ENCODE measurements at places on chromosomes 5 and 9.

GRCh38 chr9:114454652-114455051 lies 50.6 kb downstream of the WHRN start:
- no peak for DNase-seq

DNA sequence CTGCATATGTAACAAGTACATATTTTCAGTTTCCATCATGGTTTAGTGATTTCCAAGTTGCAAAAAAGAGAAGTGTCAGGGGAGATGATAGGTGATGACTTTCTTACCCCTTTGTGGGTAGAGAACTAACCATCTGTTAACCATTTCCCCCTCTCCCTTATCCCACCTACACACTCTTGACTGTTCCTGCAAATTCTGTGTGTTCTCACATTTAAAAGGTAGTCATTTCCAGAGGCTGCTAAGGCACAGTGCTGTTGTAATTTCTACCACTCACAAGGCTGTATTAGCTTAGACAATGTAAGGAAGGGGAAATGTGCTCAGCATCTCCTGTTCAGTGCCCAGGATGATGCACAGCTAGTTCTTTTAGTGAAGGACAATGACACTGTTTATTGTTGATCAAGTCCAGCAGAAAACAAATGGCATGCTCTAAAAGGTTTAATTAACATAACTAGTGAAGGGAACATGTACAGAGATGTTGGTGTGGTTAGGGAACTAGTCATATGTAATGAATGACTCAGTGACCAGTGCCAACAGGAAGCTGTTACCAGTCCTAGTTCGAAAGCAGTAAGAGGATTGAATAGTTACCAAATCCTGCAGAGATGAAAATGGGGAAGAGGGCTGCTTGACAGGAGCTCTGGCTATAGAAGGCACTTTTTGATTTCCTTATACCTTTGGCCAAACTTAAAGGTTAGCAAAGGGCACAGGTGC lies 165.1 kb downstream of the PLK2 start:
- no peak for DNase-seq

DNA sequence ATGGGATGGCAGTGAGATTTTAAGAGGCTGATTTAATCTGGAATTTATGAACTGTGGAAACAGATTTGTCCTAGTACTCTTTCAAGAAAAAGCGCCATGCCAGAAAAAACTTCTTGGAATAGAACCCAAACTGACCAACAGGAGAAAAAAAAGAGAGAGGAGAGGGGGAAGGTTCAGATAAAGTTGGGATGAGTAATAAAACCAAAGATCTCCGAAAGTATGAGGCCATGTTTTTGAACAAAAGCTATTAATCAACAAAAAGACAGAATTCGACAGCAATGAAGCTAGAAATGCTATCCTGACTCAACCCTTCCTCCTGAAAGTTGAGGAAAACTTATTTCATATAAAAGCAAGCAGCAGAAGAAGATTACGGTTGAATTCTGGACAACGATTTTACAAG lies 135.5 kb downstream of the CEMIP2 start:
- no peak for DNase-seq

- no peak for DNase-seq
These were observed 56.2 kb downstream of the CNTLN start for GRCh38 chr9:17191082-17191481.

DNA sequence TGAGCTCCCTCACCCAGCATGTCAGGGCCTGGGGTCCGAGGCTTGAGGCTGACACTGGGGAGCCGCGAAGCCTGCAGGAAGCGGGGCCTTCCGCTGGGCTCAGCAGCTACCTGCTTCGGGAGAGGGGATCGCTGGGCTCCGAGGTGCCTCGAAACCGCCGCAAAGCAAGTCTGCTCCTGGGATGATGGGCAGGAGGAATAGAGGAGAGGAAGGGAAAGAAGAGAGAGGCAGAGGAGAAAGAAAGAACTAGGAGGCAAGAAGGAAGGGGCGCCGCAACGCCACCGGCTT lies 1.5 kb upstream of the PRDM12 start:
- DNase-seq = no peak

- peak; percentile 46 for DNase-seq
These were observed 11.3 kb downstream of the AHRR start for GRCh38 chr5:332843-333242.

DNA sequence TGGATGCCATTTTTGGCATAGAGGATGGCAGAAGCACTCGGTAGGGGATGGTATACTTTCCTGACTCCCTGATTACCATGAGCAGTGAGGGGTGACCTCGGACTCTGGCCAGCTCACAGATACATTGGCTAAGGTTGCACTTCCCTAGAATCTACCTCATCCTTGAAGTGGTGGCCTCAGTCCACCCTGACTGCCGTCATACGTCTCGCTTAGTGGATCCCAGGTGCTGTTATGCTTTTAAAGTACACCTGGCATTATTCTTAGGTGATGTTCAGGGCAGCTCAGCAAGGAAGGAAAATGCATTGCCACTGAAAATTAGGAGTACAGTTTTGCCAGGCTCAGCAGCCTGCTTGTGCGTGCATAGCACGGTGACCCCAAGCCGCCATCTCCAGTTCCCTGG lies 87.3 kb downstream of the SYK start:
- no peak for DNase-seq

DNA sequence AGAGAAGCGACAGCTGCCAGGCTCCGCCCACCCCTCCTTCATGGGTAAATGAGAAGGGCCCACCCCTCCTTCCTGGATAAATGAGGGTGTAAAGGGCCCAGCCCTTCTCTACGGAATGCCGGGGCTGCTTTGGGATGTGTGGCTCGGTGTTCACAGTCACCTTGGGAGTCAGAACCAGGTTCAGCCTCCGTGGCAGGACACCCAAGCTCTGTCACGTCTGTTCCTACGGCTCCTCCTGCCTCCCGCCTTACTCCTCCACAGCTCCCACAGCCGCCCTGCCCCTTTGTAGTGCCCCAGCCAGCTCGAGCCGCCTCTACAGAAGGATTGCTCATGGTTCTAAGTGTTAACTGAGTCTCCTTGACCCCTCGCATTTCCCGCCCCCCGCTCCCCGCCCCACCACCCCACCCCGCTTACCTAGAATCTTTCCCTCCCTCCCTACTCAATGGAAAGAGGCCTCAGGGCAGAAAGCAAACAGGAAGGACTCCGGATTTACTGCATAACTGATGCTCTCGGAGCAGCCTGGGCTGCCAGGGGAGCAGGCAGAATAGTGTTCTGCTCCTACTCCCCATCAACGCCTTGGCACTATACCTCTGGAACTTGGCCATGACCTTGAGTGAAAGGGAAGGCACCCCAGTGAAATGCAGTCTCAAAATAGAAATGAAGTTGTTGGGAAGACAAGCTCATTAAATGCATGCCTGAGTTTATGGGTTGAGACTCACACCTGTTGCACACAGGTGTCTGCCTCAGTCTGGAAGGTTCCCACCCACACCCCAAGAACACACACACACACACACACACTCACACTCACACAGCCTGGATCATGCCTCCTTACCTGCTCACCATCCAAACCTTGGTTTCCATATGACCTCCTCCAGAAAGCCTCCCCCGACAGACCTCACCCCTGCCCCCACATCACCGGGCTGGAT lies 59.6 kb downstream of the NEURL1B start:
- DNase-seq = no peak

GRCh38 chr9:74358959-74359358 lies 138.2 kb upstream of the RORB start:
- no peak for DNase-seq

GRCh38 chr9:78127279-78128225 lies 95.9 kb upstream of the GNAQ start:
- DNase-seq = no peak

DNA sequence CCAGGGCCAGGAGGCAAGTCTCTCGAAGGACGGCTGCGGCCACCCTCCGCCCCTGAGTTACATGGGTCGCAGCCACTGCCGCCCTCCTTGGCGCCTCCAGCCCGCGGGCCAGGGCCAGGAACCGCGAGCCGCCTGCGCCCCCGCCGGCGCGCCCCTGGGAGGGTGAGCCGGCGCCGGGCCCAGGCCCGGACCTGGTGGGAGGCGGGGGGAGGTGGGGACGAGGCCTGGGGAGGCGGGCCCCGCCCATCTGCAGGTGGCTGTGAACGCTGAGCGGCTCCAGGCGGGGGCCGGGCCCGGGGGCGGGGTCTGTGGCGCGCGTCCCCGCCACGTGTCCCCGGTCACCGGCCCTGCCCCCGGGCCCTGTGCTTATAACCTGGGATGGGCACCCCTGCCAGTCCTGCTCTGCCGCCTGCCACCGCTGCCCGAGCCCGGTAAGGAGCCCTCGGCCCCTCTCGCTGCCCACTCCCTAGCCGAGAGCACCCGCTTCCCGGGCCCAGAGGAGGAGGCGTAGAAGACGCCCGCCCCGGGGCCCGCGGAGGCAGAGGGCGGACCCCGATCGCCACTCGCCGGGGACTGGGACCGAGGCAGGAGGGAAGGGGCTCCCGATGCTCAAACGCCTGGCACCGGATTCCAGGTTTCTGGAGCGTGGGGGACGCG lies at the start of gene ASS1:
Gene ASS1, plus strand, starts transcription at position 397 of the 657 bp plus-strand sequence. CDS start 7,268 bp downstream, outside the sequence.
- DNase-seq = peak; percentile 46

- DNase-seq = no peak
These were observed 830 bp downstream of the ADAMTSL1 start for GRCh38 chr9:18474783-18475182.

GRCh38 chr5:102138243-102138653 lies 157.8 kb downstream of the SLCO4C1 start:
- no peak for DNase-seq

GRCh38 chr5:174693697-174694385 lies 30.5 kb upstream of the MSX2 start:
- no peak for DNase-seq

DNA sequence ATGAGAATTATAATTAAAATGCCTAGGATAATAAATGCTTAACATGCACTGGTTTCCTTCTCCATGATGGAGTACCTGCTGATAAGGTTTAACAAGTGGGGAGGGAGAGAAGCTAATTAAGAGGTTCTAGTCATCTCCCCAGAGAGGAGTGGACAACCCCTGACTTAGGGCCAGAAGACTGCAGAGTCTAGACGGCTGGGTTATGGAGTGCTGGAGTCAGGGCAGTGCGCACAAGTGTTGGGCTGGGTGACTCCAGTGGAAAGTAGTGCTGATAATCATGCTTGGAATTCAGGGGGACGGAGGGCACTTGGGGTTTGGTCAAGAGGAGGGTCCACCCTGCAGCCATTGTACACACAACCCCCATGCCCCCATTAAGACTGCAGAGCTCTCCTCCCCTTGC lies 32.8 kb upstream of the TGFBI start:
- DNase-seq = no peak

DNA sequence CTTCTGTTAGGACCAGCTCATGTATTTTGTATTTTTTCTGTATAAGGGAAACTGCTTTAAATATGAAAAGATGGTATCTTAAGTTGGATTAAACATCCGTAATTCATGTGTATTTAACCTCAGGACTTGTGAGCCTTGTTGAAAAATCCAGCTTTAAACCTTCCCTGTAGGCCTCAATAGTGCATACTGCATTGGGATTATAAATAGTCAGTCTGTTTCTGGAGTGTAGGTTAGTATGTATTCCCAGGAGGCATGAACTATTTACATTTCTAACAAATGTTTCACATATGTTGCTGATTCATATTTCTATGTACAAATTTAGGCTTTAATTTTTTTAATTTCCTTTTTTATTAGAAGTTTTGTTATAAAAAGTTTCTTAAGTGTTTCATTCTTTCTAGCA lies 137.9 kb upstream of the GRHPR start:
- no peak for DNase-seq

DNA sequence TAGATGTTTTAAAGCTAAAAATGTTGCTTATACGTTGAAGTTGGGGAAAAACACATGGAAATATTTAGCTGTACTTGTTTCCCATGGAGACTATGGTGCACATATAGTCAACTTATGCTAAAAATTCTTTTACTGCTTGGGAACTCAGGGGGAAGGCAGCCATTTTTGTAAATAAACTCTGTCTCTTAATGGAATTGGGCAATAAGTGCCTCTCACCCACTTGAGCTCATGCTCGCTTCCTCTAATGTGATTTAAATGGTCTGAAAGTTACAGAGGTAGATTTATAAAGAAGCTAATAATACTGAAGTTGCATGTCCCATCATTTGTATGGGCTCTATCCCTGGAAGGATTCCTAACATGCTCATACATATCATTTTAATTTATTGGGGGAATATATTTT lies 523.8 kb downstream of the RASEF start:
- DNase-seq = no peak

GRCh38 chr9:130013326-130013725 lies 29.7 kb downstream of the FNBP1 start:
- DNase-seq = no peak

- no peak for DNase-seq
These were observed 22.0 kb upstream of the NIPBL start for GRCh38 chr5:36854402-36855140.

- no peak for DNase-seq
These were observed 65.8 kb downstream of the ISL1 start for GRCh38 chr5:51449026-51449425.

DNA sequence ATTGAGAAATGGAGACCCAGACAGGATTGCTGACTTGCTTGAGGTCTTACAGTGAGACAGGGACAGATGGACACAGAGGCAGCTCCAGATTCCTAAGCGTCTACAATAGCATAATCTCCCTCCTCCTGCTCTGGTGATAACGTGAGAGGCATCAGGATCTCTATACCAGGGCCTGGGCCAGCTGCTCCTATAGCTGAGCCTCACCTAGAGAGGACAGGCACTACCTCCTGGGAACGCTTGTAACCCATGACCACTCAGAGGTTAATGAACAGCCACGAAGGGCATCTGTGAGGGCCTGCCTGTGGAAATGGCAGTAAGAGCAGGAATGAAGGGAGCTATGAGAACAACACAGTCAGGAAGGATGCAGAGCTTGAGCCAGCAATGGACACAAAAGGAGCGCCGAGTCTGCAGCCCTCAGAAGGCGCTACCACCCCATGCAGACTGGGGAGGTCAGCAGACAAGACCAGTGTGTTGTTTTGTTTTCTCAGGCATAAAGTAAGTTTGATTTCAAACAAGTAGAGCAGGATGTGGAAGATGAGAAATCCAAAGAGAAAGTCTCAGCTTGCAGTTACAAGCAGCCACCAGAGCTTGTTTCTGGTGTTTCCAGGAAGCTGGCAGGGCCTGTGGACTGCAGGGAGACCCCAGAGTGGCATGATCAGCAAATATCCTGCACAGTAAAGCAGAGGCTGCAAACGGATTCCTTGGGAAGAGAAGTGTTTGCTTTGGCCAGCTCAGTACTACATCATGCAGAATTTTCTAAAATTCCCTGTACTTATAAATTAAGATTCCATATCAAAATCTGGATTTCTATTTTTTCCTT lies 17.4 kb downstream of the ANKS6 start:
- DNase-seq = no peak

- DNase-seq = no peak
These were observed 257.8 kb downstream of the BNC2 start for GRCh38 chr9:16612627-16613026.

Measured in stimulated activated naive CD4-positive, alpha-beta T cell treated with Interleukin-2 at 50 U/mL for 16 hours (primary cell).